ENCODE measurements at places on chromosomes 1 and 21.

DNA sequence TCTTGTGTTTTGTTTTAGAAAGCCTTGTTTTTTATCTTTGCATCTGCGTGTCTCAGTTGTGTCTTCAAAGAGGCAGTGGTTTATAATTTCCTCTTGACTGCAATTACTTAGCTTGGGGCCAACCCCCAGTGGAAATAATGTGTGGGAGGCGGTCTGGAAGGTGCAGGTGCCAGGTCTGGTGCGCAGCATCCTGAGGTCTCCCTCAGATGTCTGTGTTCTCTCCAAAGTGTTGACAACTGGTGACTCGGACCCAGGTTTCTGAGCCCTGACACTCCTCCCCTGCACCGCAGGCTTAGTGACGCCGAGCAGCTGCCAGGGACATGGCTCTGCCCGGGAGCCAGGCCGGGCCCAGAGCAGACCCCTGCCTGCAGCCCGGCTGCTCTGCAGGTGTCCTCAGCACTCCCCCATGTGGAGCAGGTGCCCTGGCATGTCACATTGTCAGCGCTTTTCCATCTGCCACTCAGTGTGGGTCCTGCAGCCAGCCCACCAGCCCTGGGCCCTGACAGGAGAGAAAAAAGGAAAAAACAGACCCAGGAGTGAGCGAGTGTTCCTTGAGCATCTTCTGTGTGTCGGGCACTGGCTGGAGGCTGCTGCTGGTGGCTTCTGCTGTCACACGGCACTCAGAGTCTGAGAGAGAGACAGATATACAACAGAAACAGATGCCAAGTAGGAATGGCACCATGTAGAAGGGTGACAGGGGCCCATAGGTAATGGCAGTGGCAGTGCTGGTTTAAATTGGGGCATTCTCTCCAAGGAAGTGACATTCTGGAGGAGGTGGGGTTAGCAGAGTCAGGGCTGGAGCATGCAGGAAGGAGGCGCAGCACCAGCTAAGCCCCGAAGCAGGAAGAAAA lies 24.8 kb upstream of the SELENON start:
- DNase-seq = no peak

GRCh38 chr1:192632641-192633532 lies 3.1 kb upstream of the RGS13 start:
- DNase-seq = no peak

GRCh38 chr1:226719596-226720387 lies 19.3 kb downstream of the ITPKB start:
- no peak for DNase-seq

DNA sequence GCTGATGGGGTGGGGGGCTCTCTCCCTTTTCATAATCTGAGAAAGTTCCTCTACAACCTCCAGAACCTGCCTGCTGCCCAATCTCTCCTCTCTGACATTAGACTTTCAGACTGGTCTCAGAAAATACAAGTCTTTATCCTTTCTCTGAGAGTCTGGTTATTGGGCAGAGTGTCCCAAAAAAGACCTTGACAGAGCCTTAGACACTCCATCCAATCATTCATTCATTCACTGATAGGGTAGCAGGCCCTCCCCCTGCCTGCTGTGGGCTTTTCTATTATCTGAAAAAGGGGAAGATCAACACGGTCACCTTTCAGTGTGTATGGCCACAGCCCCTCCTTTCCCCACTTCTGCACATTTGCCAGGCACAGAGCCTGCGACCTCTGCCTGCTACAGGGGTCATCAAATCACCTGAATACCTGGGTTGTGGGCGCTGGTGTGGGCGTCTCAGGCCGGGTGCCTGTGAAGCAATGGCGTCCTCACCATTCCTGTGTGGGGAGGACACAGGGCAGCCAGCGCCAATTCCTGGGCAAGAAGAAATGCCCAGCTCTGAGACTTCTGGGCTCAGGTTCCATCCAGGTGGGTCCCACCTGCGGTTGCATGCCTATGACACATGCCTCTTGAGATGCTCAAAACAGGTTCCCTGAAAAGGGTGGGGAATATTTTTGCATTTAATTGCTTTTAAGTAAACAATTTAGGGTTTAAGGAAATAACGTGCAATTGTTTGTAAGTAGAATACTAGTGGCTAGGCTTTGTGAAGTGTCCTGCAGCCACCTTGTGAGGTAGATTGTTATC lies 52.8 kb downstream of the ELK4 start:
- no peak for DNase-seq

GRCh38 chr1:8745346-8745745 lies 72.1 kb downstream of the RERE start:
- DNase-seq = no peak

GRCh38 chr21:37863842-37864241 lies 52.4 kb downstream of the KCNJ6 start:
- DNase-seq = no peak

DNA sequence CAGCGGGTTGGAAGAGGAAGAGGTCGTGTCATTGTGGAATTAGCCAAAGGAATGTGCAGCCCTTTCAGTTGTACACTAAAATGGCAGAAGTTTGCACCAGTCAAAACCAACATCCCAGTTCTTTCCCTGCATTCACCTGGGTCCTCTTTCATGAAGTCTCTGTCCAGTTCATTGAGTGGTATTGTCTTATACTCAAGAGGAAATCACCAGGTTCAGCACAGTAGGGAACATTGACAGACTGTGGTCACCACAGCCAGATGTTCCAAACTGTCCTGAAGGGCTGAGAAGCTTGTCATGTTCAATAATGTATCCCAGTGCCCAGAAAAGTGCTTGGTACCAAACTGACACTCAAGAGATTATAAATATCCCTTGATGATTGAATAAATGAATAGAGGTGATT lies 131.6 kb downstream of the GLUL start:
- no peak for DNase-seq

GRCh38 chr1:207261971-207262370 lies 59.5 kb upstream of the CD55 start:
- no peak for DNase-seq

- DNase-seq = no peak
These were observed 210.8 kb downstream of the NFIA start for GRCh38 chr1:61293197-61293596.

GRCh38 chr1:186291271-186291670 lies 83.8 kb downstream of the TPR start:
- DNase-seq = no peak

- DNase-seq = no peak
These were observed 80.9 kb downstream of the NENF start for GRCh38 chr1:212513586-212513985.

GRCh38 chr1:17207966-17208418 lies 3.1 kb downstream of the PADI1 start:
- no peak for DNase-seq

- no peak for DNase-seq
These were observed 5.8 kb downstream of the VPS72 start for GRCh38 chr1:151184211-151184610.

GRCh38 chr1:36481771-36482723 lies 666 bp downstream of the CSF3R start:
- DNase-seq = no peak

DNA sequence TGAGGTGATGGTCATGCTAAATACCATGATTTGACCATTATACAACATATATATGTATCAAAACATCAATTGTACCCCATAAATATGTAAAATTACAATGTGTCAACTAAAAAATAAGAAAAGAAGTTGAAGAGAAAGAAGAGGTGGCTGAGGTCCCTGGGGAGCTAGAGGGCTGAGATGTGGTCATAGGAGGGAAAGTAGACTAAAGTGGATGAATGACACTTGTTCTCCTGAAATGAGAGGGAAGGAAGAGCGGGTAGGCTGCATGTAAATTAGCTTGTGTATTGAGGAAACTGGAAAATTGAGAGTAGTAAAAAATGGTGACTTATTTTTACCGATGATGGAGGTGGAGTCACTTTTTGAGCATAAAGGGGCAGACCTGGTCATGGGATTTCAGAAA lies 117.0 kb downstream of the ST6GALNAC3 start:
- DNase-seq = no peak

DNA sequence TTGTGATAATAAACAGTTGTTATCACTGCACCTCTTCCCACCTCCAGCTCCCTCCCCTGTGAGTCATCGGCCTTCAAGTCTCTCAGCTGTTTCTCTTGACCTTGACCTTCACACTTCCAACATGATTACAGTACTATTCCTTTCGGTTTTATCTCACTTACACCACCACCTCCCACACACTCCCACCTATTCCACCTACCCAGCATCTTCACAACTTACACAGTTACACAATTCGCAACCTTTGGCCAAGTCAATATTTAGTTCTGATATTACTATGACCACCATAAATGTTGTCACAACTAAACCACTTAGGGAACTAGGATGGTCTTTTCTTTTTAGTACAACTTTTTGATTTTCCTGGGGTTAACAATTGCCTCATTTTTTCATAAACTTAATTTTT lies 60.2 kb downstream of the RIPK4 start:
- no peak for DNase-seq

DNA sequence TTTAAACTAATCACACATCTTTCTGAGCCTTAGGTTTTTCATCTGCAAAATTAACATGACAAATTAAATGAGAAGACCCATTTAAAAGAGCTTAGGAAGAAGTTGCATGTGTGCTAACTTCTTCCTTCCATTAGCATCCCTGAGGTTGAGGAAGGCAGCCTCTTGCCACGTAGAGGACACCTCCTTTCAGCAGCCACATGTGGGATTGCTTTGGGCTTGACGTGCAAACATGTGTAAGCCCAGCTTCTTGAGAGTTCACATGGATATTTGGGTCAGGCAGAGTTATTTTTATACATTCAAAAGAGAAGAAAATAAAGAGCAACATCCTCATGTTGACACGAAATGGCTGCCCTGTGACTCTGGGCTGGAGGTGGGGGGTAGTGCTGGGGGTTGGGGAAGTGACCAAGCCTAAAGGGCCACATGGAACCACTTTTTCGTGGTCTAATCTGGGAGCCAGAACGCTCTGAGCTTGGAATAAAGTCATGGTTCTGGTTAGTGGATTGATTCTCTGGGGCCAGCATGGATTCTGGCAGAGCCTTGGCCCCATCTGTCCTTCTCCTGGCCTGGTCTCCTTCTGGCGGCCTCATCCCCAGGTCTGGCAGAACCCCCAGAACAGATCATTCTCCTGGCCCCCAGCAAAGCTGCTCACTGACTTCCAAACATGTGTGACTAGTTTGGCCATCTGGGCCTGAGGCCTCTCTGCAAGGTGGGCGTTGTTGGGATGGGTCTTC lies 137.1 kb upstream of the USP24 start:
- DNase-seq = no peak

Measured in renal cortex interstitium (tissue), 15 donors.